ENCODE measurements at places on chromosomes 11 and 22. TPM values are rescaled to one million over a fixed set of nuclear protein-coding genes. Genes with fewer than 3 reads are reported as not detected.

Gene KCNE3
- total RNA-seq = not detected

DNA sequence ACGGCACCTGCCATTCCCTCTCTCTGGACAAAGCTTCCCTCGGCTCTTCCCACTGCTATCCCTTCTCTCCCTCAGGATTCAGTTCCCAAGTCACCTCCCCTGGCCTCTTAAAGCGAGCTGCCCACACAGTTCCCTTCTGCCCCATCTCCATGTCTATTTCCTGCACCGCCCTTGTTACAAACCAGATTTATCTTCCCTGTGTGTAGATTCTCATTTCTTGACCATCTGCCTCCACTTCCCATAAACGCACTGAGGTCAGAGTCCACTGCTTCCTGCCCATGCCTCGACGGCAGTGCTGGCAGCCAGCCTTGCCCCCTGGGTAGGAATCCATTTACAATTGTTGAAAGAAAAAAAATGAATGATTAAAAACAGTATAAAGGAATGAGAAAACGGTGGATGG lies 11.6 kb upstream of the APOBEC3B start:
- no peak for DNase-seq

- no peak for DNase-seq
These were observed 22.9 kb upstream of the SLC22A12 start for GRCh38 chr11:64568041-64568571.

DNA sequence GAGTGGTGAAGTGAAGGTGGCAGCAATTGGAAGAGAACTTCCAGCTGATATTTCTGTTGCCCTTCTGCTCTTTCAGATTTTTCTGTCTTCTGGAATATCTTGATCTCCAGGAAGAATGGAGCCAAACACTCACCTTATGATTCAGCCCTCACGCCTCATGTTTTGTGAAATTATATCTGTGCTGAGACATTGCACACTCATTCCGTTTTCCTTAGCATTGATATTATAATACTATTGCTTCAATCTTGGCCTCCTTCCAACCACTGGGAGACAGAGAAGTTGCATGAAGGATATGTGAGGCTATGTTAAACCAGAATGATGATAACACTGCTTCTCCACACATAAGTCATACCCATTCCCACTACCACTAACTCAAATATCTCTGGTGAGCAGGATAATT lies 177.9 kb downstream of the ETS1 start:
- no peak for DNase-seq

GRCh38 chr11:28618416-28618815 lies 510.2 kb downstream of the METTL15 start:
- no peak for DNase-seq

DNA sequence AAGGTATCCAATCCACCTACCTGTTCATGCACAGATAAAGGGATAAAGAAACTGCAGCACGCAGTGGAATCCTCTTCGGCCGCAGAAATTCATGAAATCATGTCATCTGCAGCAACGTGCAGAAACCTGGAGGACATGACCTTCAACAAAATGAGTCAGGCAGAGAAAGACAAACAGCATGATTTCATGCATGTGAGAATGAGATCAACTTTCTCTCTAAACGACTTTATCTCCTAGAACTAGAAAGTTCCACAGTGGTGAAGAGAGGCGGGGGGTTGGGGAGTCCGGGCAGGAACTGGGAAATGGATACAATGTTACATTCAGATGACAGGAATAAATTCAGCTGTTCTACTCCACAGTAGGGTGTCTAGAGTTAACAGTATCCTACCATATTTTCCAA lies 9.9 kb downstream of the RGL4 start:
- DNase-seq = no peak

DNA sequence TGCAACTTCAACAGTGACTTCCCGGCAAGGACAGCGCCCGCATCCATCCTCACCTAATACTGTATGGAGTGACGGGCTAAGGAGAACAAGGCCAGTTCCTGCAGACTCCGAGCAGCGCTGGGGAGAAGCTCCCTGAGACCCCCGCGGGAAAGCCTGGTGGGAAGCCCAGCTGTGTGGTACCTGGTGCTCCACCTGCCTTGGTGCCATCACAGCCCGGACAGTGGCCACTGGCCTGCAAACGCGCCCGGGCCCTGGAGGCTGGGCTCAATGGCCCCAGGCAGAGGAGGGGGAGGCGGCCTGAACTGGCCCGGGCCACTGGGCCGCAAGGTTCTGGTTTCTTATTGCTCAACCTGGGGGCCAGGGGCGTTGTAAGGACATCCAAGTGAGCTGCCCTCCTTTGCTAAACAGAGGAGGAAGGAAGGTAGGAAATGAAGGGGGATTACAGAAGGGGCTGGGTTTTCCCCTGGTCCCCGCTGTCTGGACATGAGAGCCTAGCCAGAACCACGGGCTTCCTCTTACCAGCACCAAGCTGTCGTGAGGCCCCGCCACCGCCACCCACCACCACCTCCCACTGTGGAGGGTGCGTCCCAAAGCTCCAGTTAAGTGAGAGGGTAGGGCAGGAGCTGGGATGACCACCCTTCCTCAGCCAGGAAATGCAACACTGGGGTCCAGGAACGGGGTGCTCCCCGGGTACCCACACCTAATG lies 8.5 kb upstream of the CDC42BPG start:
- no peak for DNase-seq

Gene DBX1
- not detected for total RNA-seq

GRCh38 chr11:26842478-26843282 lies 120.8 kb upstream of the SLC5A12 start:
- no peak for DNase-seq

Gene MYBPC3
- not detected for total RNA-seq

Gene VWCE
- total RNA-seq = 1.4 TPM

Data from CD8-positive, alpha-beta T cell (primary cell).